ENCODE measurements at places on chromosomes 2 and 18.

- DNase-seq, result no peak
Measured at GRCh38 chr2:120729406-120730399, 6.0 kb upstream of the GLI2 start.

GRCh38 chr2:68931799-68932198 lies 20.9 kb downstream of the GKN2 start:
- DNase-seq, result no peak

DNA sequence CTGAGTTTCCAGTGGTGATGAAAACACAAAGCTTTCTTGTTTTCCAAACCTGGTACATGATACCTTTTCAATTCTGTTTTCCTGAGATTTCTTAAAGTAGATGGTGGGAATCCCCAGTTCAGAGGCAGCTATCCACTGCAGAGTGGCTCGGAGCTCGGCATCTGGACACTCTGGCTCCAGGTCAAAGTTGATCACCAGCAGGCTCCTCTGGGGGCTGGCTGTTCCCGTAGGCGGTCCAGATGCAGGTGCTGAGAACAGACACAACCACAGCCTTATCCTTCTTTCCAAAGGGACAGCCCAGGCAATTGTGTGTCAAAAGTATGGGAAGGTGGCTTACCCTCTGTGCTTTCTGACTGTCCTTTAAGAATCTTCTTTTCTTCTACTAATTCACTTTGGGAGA lies 119.5 kb downstream of the DAW1 start:
- DNase-seq, result no peak

GRCh38 chr18:37985126-37985525 lies 419.5 kb upstream of the CELF4 start:
- DNase-seq, result no peak

- no peak for DNase-seq
Measured at GRCh38 chr2:222693837-222694236, 22.4 kb downstream of the MOGAT1 start.

GRCh38 chr18:5456577-5457461 lies 87.0 kb downstream of the EPB41L3 start:
- no peak for DNase-seq

GRCh38 chr2:40106061-40106460 lies 327.0 kb upstream of the THUMPD2 start:
- no peak for DNase-seq

DNA sequence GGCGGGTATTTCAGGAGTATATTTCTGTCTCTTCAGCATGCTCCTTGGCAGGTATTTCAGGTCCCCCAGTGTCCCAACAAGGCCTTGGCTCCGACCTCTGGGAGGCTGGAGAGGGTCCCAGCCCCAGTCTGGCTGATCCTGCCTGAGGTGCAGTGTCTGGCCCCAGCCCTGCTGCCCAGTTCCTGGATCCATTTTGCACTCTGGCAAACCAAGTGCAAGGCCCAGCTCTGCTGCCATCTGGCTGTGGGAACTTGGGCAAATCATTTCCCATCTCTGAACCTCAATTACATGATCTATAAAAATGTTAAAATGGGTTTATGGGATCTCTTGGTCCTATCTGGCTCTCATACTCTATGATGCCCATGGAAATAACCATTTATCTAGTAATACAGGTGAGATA lies 63.6 kb downstream of the ZBTB7C start:
- DNase-seq, result no peak

DNA sequence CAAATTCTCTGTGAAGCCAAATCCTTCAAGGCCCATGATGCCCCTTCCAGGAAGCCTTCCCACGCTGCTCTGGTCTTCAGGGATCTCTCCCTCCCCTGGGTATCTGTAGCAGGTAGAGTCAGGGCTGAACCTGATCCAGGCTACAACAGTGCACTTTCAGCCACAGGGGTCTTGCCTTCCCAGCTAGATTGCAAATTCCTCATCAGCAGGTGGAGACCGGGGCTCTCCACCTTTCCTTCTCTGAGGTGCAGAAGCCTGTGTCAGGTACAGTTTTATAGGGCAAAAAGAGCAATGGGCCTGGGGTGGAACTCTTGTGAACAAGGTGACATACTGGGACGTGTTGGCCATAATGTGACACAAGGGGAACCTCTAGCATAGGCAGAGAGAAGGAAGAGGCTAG lies 312.9 kb downstream of the MYCN start:
- no peak for DNase-seq

DNA sequence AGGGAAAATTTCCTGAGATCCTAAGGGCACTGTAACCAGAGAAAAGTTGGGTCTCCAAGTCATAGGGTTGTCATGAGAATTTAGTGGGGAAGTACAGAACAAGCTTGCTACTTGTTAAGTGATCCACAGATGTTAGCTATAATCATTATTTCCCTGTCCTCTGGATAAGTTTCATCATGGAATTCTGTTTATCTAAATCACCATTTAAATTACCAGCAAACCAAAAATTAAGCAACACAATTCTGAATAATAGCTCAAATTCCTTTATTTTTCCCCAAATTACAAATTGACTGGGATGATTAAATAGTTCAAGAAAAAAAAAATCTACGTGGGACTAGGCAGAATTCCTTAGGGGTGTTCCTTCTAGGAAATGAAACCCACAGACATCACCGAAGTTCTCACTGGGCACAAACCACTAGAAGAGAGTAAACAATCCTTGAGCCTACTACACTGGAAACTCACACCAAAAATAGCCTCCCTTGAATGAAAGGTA lies 159.5 kb downstream of the COL6A3 start:
- no peak for DNase-seq

DNA sequence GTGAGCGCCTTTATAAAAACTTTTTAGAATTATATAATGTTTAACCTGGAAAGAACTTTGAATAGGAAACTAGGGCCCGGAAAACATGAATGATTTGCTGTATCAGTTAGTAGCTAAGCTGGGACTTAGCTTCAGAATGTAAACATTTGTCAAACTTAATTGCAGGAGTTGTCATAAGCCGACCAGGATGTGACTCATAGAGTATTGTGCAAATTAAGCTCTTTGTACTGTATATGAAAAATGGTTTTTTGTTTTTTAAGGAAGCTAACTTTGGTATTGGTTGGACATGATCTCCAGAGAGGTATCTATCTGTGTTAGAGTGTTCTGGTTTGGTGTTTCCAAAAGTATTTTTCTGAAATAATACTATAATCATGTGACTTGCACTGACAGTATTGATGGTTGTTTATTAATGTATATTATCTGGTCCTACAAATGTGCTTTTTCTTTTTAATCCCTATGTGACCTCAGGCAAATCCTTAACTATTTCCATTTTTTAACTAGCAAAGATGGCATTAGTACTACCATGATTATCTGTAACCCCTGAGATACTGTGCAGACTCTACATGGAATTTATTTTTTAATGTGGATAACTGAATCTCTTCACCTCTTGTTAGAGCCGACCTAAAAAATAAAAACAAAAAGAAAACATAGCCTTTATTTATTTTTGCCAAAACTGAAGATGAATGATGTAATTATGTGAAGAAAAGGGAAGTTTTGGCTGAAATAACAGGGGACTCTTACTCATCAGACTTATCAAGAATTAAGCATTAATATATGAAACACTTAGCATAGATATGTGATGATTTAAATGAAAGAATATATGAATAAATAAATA lies 11.7 kb downstream of the YIPF4 start:
- no peak for DNase-seq

- no peak for DNase-seq
Measured at GRCh38 chr2:86413296-86414094, 27.7 kb upstream of the KDM3A start.

GRCh38 chr2:238396663-238397062 lies 30.1 kb upstream of the ASB1 start:
- no peak for DNase-seq

All from stimulated activated CD8-positive, alpha-beta memory T cell treated with anti-CD3 and anti-CD28 coated beads, Interleukin-7, amount 100 ng/mL, for 48 hours (primary cell).